A549 (cell line): ENCODE measurements at places on chromosomes 13 and 19. TPM values are rescaled to one million over a fixed set of nuclear protein-coding genes. Genes with fewer than 3 reads are reported as not detected.

Gene KDM4B
- polyA plus RNA-seq: 4.3 to 4.6 TPM (median 4.6 TPM) in 3 replicates

Gene NALCN
- 1.8 to 2.7 TPM (median 2.2 TPM) in 3 replicates for polyA plus RNA-seq

Gene KIR3DL2
- not detected in 3 replicates for polyA plus RNA-seq

Gene LMTK3
- 4.6 to 6.1 TPM (median 5.6 TPM) in 3 replicates for polyA plus RNA-seq

Gene KCNN1
- 0.56 to 0.85 TPM (median 0.69 TPM) in 3 replicates for polyA plus RNA-seq

Gene IFNL2
- polyA plus RNA-seq: not detected in 3 replicates

Gene PNMA8A
- polyA plus RNA-seq: 14.9 to 17.2 TPM (median 15.4 TPM) in 3 replicates

Gene ZIC5
- polyA plus RNA-seq: 2.8 to 3.1 TPM (median 3.1 TPM) in 3 replicates

Gene NMRK2
- polyA plus RNA-seq: not detected in 3 replicates
